ENCODE measurements at places on chromosomes 1 and 21.

- DNase-seq = no peak
Measured at GRCh38 chr21:14538483-14538882, 7.6 kb downstream of the SAMSN1 start.

- DNase-seq = no peak
Measured at GRCh38 chr1:10867914-10868598, 71.6 kb upstream of the CASZ1 start.

- peak; percentile 48 for DNase-seq
Measured at GRCh38 chr1:58104960-58105359, 441.6 kb downstream of the OMA1 start.

- DNase-seq = peak; percentile 37
Measured at GRCh38 chr1:222618880-222619596, 1.1 kb downstream of the MIA3 start.

DNA sequence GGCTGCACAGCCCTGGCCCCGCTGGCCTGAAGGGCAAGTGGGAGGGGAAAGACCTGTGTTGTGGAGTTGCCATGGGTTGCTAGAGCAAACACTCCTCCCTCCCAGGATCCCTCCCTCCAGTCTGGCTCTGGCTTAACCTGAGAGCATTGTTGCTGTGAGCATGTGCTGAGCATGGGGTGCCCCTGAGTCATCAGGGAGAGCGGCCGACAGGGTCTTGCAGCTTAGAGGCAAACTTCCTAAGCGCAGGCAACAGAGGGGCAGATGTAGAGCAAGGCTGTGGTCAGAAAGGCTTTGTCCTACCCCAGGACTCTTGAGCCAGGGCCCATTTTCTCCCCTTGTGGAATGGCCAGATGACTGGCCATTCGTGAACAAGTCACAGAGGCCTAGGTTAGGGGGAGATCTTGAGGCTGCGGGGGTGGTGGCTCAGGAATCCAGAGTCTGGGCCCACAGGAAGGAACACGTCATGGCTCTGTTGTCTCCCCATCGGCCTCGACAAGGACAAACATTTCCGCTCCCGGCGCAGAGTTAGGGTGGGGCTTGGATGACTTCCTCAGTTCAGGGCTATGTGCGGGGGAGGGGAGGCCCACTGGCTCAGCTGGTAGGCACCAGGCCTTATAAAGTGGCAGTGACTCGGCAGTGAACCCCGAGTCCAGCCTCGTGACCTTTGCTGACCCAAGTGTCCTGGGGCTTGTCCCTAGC lies 362 bp upstream of the DYNLT4 start:
- DNase-seq = peak; percentile 85

GRCh38 chr1:192951691-192952460 lies 107.3 kb downstream of the UCHL5 start:
- peak; percentile 10 for DNase-seq

GRCh38 chr1:83098791-83099190 lies 900.1 kb downstream of the TTLL7 start:
- DNase-seq = no peak

- peak; percentile 79 for DNase-seq
Measured at GRCh38 chr1:156160743-156161171, 7.4 kb downstream of the SEMA4A start.

DNA sequence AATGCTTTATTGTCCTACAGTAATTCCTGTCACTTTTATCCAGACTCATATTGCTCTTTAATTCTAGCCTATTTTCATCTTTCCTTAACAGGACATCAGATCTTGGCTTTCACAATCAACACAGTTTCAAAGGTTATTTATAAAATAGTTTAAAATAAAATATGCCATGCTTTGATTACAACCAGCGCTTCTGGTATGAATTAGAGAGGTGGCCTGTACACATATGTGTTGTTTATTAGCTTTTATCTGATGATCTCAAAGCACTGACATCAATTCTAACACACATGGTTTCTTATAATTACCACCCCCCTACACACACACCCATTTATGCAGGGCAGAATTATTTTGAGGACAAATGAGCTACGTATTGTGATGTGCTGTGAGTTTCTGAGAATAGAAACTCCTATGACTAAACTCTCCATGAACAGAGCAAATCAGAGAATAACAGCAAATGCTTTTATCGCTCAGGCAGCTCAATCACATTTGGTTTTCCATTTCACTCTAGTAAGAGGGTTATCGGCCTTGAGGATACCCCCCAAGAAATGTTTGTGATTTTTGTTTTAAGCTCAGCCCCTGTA lies 18.0 kb downstream of the CD247 start:
- peak; percentile 44 for DNase-seq

DNA sequence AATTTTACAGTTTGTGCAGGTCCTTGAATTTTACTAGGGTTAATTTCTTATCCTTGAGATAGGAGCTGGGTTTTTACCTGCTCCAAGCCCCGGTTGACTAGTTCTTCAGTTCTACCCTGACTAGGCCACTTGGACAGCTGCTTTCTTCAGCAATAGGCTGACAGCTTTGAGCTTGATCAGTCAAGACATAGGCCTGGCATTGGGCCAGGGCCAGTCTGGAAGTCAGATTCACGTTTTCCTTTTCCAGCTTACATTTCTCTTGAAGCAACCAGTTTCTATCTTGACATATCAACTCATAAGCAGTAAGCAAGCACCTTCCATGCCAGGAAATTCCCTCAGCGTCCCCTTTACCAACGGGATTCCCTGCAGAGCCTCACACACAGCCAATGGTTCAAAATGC lies 63.7 kb upstream of the AJAP1 start:
- no peak for DNase-seq

DNA sequence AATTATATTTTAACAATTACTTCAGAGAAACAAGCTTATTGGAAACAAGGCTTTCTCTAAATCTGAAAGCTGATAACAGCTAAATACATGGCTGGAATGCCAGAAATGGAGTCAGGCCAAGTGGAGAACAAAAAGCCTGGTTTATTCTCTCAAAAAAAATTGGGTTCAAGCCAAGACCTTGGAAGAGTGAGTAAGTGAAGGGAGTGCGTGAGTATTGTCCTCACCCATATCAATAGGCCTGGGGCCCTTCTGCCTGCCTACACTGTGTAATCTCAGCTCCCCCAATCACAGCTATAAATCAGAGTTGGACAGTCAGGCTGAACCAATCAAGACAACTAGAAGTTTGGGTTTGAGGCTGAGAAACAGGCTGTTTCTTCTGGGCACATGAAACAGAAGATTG lies 7.4 kb downstream of the KYAT3 start:
- DNase-seq = no peak

GRCh38 chr1:58251430-58252073 lies 295.0 kb downstream of the OMA1 start:
- DNase-seq = peak; percentile 48

GRCh38 chr1:16356867-16357266 lies 4.6 kb upstream of the FBXO42 start:
- no peak for DNase-seq

DNA sequence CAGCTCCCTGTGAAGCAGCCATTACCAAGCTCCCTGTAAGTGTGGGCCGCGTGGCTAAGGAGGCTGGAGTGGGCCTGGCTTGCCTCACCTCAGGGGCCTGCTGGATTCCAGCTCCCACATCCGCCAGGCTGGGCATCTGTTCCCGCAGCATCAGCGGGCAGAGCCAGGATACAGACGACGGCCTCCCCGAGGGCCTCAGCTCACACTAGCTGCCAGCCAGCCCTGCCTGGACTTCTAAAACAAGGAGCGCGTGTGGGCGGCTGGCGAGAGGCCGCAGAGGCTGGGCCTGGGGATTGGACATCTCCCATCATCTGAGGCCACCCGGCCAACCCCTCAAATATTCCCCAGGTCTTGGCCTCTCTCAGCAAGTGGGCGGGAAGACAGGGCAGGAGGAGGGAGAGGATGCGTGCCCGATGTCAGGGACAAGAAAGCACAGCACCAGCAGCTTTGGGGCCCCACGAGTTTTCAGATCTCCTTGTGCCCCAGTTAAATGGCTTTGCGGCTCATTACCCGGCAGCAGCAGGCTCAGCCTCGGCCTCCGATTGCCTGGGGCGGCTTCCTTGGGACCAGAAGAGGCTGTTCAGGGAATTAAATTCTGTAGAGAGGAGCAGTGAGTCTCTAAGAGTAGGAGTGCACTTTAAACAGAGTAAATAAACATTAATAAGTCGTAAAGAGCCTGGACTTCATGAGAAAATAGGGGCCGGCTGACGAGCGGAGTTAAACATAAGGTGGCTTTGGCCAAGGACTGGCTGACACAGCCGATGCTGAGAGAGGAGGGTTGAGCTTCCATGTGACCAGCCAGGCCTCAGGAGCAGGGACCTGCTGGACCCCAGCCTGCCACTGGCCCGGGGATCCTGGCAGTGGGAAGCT lies 208.9 kb upstream of the C1orf174 start:
- DNase-seq = no peak

DNA sequence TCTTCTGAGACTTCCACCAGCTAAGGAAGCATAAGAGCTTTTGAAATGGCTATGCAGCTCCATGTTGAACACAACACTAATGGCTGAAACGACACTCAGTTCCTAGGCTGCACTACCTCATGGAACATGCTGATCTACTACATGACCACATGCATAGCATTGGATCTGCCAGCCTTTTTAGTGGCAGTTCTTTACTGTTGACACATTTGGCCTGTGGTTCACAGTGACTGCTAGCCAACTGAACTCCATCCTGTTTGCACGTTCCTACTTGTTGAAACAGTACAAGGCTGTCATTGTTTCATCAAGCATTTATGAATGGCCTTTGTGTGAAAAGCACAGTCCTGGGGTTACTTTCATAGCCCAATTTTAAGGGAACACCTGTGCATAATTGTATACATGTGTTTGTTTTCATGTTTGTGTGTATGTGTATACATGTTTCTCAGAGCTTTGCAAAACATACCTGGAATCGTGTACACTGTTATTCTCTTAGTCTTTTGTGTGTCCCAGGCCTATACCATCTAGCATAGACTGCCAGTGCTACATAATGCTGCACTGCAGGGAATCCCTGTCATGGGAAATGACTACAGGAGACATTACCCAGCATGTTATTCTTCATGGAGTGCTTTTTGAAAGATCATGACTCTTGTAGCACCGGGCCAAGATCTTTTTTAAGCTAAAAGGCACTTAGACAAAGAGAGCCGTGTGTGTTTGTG lies 179.6 kb upstream of the ESRRG start:
- no peak for DNase-seq

DNA sequence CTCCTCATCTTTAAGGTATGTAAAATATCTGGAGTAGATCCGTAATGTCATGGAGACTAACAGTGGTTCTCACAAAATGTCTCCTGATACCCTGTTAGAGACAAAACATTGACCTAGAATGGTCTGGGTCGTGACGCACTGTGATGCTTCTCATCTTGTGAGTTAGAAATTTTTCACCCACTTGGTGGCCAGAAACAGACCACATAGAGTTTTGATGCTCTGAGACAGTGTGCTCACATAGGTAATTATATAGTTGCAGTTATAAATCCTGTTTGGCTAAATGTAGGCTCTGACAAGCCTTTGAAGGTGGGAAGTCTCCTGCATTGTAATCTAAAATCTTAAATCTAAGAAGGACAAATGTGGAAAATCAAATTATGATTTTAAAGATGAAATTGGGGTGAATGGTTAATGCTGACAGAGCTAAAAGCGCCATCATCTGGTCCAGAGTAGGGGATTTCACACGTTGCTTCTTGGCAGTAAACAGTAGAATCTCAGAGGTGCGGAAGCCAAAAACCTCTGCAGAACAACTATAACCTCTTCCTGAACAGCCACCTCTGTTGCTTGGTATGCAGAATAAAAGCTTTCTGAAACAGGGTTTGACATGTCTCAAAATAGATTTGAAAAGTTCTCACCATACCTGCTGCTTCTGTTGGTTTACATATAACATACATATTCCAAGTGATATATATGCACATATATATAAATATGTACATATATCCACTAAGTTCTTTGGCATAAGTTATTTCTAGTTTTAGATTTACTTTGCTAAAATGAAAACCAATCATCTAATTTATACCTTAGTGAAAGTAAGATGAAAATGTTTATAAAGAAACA lies 17.1 kb downstream of the RPAP2 start:
- no peak for DNase-seq

- DNase-seq = peak; percentile 25
Measured at GRCh38 chr21:14454016-14455009, 71.4 kb upstream of the HSPA13 start.

GRCh38 chr1:69755647-69756046 lies 187.9 kb downstream of the LRRC7 start:
- no peak for DNase-seq

DNA sequence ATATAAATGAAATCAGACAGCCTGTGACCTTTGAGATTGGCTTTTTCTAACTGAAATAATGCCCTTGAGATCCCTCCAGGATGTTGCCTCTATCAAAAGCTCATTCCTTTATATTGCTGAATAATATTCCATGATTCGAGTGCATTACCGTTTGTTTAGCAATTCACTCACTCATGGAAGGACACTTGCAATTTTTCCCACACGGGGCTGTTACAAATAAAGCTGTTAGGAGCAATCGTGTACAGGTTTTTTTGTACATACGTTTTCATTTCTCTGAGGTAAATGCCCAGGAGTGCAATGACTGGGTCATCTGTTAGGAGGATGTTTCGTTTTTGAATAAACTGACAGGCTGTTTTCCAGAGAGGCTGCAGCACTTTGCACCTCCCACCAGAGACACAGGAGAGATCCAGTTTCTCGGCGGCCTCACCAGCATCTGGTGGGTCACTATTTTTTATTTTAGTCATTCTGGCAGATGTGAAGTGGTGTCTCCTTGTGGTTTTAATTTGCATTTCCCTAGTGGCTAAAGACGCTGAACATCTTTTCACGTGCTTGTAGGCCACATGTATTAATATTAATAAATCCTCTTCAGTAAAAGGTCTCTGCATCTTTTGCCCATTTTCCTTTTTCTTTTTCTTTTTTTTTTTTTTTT lies 11.0 kb downstream of the PRDM15 start:
- DNase-seq = peak; percentile 70

DNA sequence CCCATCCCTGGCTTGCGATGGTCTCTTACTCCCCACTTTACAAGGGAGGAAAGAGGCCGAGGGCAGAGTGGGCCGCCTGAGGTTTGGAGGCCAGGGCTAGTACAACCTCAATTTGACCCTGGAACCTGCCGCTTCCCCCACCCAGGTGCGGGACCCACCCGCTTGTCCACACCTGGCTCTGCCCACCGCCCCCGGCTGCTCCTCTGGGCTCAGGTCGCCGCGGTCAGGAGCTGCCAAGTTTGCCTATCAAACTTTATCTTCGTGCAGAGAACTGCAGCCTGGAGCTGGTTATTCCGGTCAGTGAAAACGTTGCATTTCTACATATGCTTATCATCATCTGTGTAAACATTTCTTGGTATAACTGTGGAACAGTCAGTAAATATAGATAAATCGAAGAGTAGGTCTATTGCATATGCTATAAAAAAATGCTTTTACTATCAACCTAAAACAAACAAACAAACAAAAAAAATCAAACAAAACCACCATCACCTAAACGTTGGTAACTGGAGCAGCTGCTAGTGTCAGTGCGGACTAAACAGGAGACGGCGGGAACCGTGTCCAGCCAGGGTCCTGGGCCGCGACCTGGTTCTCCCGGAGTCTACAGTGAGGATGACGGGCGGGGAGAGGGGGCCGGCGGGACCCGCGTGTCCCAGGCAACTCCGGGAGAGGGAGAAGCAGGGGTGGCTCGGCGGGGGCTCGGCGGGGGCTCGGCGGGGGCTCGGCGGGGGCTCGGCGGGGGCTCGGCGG lies 906 bp upstream of the ADARB1 start:
- DNase-seq = peak; percentile 66
